NCI-H1417 treated with DMSO at 0.1 percent for 48 hours (cell line): ENCODE measurements at places on chromosomes 4 and X.

GRCh38 chr4:102411408-102411807 lies 66.1 kb upstream of the SLC39A8 start:
- DNase-seq = no peak

- no peak for DNase-seq
Observed at GRCh38 chrX:110318664-110318968, 731 bp upstream of the AMMECR1 start.

DNA sequence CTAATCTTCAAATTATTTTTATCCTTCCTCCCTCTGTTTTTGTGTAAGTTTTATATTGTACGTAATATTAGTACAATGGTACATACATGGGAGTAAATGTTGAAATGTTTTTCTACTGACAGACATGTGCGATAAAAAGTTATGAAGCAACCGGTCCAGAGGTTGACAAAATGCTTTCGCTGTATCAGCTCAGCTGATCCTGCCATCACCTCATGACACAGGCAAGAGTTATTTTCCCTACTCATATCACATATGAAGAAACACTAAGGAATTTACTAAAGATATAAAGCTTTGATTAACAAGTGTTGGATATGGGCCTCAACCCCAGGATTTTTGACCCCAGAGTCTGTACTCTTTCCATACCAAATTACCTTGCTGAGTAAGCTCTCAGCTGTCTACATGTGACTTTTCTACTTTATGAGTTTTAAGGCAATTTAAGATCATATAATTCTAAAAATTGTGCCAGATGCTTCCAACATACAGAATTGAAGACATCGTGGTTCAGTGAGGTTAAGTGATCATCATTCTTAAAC lies 50.0 kb downstream of the CLCN5 start:
- DNase-seq = no peak

GRCh38 chr4:127145006-127145540 lies 487.7 kb upstream of the INTU start:
- peak; percentile 56 for DNase-seq

DNA sequence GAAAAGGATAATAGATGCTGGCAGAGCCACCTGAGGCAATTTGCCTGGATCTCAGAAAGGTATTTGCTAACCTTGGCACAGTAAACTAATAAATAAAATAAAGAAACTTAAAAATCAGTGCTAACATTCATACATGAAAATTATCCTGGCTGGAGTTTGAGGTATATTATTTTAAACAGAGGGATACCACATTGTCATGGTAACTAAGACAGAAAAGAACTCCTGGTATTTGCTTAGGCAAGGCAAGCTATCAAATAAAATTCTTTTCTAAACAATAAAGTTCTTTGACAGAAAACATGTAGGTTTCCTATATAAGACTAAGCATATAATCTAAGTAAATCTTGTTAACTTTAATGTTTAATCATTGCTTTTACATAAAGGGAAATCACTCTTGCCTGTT lies 218.8 kb downstream of the MAGEB17 start:
- no peak for DNase-seq

DNA sequence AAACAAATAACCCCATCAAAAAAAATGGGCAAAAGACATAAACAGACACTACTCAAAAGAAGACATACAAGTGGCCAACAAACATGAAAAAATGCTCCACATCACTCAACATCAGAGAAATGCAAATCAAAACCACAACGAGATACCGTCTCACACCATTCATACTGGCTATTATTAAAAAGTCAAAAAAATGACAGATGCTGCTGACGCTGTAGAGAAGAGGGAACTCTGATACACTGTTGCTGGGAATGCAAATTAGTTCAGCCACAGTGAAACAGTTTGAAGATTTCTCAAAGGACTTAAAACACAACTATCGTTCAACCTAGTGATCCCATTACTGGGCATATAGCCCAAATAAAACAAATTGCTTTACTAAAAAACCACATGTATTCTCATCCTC lies 671.2 kb upstream of the FTHL17 start:
- no peak for DNase-seq

DNA sequence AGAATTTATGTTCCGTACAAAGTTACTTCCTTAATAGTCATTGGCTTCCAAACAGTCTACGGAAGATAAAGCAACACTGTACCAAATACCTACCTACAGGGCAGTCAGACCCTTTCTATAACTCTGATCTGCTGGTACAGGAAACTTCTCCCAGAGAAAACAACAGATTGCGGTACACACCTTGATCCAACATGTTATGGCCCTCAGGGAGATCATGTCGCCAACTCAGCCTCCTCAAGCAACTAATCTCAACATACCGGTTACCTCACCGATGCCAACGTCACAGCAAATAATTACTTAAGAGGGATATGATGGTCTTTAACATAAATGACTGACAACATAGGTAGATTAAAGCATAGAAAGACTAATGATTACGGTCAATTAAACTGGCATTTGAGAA lies 70.4 kb downstream of the RFC1 start:
- DNase-seq = no peak

DNA sequence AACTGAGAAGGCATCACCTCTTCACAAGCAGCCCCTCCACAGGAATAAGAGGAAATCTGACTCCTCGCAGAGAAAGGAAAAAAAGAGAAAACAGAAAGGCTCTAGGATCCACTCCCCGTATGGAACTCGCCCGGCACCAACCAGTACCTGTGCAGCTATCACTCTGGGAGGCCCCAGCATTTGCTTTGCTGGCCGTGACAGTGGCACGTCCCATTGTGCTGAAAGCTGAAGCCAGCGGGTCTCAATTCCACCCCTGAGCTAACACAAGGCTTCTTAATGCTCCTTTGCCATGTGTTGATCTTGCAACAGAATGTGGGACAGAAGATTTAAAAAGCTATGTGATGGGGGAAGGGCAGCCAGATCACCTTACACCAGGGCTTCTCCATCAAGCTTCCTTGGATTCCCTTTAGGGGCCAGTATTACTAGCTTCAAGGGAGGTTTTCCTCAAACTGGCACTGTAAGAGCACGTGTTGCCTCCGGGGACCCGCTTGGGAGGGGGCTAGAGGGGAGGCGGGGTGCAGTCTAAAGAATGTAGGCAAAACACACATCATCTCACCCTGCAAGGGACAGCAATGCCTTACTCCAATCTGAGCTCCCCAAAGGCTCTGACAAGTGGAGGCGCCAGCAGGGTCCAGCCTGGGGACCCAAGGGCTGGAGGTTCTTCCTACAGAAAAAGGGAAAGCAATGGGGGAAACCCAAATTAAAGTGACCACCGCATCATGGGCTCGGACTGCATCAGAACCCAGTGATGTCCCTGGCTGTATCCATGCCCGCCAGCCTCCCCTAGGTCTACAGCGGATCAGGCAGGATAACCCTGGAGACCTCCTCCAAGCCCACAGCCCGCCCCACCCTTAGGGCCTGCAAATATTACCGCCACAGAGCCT lies 1.2 kb downstream of the USP46 start:
- no peak for DNase-seq

GRCh38 chr4:177964061-177964460 lies 521.8 kb upstream of the AGA start:
- DNase-seq = no peak

DNA sequence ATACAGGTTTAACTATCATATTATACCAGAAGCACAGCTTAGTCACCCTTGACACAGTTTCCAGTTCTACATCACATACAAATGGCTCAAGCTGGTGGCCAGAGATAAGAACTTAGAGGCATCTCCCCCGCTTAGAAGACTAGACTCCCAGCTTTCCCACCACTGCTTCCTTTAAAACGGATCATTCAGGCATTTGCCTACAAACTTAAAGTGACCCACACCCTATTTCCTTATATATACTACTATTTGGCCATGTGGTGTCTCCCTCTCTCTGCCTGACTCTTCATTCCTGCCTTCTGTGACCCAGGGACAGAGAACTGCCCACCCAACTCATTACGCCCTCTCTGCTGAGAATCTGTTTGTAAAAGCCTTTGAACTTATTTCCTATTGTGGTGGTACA lies 781.2 kb upstream of the DIAPH2 start:
- DNase-seq = no peak

GRCh38 chrX:103517246-103517645 lies 2.0 kb downstream of the RAB40A start:
- DNase-seq = no peak

DNA sequence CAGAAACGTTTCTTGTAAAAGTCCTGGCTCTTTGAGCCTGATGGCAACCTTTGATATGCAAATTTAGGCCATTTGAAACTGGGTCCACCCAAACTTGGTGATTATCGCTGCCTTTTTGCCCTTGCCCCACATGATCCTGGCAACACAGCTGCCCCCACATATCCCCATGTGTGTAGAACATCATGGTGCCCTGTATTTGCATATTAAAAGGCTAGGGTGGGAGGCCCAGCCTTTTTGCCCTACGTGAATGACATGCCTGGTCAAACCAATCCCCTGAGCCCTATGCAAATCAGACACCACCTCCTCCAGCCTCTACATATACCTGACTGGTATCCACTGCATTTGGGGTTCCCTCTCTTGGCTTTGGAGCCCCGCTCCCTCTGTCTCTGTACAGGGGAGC lies 202.4 kb downstream of the MAB21L2 start:
- no peak for DNase-seq

GRCh38 chr4:25890571-25891485 lies 23.2 kb upstream of the SMIM20 start:
- DNase-seq = no peak

GRCh38 chr4:41029098-41029497 lies 185.2 kb downstream of the APBB2 start:
- DNase-seq = no peak

DNA sequence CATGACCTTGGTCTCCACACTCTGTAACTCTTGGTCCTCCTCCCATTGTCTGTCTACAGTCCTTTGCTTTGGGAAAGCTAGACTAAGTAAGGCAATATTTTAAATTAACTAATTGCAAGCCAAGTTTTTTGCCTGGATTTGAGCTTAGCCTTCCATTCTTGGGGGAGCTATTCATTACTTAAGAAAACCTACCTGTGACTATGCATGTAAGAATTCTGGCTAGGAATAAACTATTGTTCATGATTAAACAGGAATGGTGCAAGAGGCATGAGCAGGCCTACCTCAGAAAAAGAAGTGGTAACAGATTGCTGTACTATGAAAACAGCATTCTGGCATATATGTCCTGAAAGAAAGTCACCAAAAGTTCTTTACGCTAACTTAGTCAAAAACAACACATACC lies 309.4 kb downstream of the MAPK10 start:
- DNase-seq = no peak

DNA sequence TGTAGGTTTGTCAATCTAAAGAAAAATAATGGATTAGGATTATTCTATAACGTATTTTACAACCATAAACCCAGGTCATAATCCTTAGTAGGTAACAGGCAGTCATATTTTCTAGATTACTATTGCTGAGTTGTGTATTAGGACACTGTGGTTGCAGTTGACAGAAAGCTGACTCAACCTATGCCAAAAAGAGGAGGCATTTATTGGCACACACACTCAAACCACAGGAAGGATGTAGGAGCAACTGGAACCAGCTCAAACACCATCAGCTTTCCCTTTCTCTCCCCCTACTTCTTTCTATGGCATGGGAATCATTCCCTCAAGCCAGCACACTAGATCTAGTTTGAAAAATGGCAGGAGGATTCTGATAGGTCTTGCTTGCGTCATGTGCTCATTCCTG lies 136.4 kb upstream of the FAM9C start:
- no peak for DNase-seq

- peak; percentile 36 for DNase-seq
Observed at GRCh38 chrX:72306851-72307645, 1.3 kb upstream of the CITED1 start.

DNA sequence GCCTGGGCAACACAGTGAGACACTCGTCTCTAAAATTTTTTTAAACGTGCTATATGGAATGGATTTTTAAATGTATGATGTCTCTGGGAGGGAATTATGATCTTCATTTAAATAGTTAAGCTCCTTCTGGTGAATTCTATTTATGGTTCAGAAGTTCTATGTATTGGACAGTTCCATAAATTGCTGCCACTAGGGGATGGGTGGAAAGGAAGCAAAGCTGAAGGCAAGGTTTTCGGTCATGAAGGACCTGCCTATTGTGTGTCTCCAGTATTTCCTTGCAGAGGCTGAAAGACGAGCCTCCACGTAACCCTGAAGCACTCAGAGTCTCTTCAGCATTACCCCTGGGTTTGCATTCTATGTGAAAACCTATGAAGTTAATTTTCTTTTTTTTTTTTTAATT lies 451.5 kb upstream of the FAT1 start:
- no peak for DNase-seq

GRCh38 chrX:10395179-10395578 lies 225.2 kb downstream of the MID1 start:
- DNase-seq = no peak

DNA sequence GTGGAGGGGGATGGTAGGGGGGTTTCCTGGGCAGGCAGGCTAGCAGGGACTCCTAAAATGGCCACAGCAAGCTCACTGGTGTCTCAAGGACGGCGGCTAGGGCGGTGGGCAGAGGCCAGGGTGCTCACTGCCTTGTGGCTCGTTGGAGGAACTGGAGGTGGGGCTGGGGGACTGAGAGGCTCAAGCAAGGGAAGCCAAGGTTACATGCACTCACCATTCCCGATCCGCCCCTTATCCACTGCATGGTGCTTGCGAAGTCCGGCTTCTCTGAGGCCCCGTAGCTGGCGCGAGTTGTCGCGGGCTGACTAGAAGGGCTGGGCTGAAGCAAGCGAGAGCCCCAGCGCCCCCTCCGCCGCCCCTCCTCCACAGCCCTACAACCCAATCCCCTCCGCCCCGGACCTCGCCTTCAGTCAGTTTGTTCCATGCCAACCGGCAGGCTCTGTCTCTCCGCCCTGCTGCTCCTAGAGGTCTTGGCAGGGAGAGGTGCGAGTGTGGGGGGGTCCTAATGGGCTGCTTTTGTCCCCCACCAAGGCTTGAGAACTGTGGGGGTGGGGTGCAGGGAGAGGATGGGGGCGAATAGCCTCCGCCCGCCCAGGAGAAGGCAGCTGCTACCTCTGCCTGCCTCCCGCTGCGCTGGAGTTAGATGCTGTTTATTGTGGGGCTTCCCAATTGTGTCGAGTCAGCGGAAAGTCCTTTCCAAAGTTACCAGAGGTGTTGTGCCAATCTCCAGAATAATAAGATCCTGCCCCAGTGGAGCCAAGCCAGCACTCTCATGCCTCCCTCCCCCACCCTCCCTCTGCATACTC lies at the start of gene ARHGEF9:
TSS of gene ARHGEF9 (minus strand) at position 313 of the 806 bp plus-strand sequence. CDS start at position 244, 69 bp downstream.
- DNase-seq = no peak

- DNase-seq = no peak
Observed at GRCh38 chr4:169279108-169279507, 8.4 kb upstream of the SH3RF1 start.

DNA sequence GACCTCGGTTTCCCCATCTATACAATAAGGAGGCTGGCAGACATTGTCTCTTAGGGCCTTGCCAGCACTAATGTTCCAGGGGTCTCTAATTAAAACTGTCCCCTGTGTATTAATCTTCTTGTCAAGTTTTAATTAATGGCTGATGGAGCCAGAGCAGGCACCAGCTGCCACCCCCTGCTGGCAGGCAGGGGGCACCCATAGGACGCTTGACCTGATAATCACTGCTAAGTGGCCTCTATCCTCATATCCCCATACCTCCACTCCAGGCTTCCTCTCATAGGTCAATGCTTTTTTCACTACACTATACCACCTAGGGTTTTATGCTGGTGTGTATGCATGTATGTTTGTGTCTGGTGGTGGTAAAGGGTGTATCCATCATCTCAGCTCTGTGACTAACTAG lies 89.4 kb downstream of the EFNB1 start:
- no peak for DNase-seq
